ENCODE measurements at places on chromosomes 7 and 10. TPM values are rescaled to one million over a fixed set of nuclear protein-coding genes. Genes with fewer than 3 reads are reported as not detected.

Gene RTKN2
- 5.4 TPM for total RNA-seq

Gene CCAR1
- total RNA-seq: 87.9 TPM

Gene FOXI2
- not detected for total RNA-seq

Gene TUBAL3
- total RNA-seq: not detected

DNA sequence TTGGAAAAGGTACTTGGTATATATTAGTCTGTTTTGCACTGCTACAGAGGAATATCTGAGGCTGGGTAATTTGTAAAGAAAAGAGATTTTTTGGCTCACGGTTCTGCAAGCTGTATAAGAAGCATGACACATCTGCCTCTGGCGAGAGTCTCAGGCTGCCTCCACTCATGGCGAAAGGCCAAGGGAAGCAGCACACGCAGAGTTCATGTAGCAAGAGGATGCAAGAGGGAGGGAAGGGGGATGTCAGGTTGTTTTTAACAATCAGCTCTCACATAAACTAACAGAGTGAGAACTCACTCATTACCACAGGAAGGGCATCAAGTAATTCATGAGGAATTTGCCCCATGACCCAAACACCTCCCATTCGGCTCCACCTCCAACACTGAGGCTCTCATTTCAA lies 484.8 kb upstream of the DPP6 start:
- no peaks in the 10 kb centered on the region for H3K4me1 ChIP-seq
- peaks cover 2% of the 10 kb centered on the region for H3K27me3 ChIP-seq
- no peak overlapping the region for H3K27ac ChIP-seq
- H3K36me3 ChIP-seq: peaks cover 3% of the 10 kb centered on the region

- H3K27ac ChIP-seq: no peak overlapping the region
- no peak for DNase-seq
- H3K4me3 ChIP-seq: no peak overlapping the region
Observed at GRCh38 chr7:23002698-23003097, 11.2 kb downstream of the HYCC1 start.

GRCh38 chr7:15764010-15764409 lies 77.5 kb upstream of the MEOX2 start:
- H3K36me3 ChIP-seq: no peaks in the 10 kb centered on the region
- H3K27me3 ChIP-seq: no peaks in the 10 kb centered on the region
- H3K4me3 ChIP-seq: no peak overlapping the region
- DNase-seq: no peak
- H3K27ac ChIP-seq: no peak overlapping the region

GRCh38 chr10:73433538-73433867 lies at the start of gene MSS51:
MSS51 (minus strand) TSS chr10:73433561; CDS start chr10:73428284, 5,277 bp downstream.
- H3K4me3 ChIP-seq: no peak within 1 kb of the TSS
- DNase-seq: no peak
- H3K4me1 ChIP-seq: peaks cover 16% of the 10 kb centered on the region
- H3K27me3 ChIP-seq: no peaks in the 10 kb centered on the region

All from activated naive CD4-positive, alpha-beta T cell treated with anti-CD3 and anti-CD28 coated beads for 36 hours (primary cell).